H4 (cell line): ENCODE measurements at places on chromosomes 12 and 14. TPM values are rescaled to one million over a fixed set of nuclear protein-coding genes. Genes with fewer than 3 reads are reported as not detected.
A peak's percentile ranks its signal among the peaks of the same experiment; 100 is the strongest.

GRCh38 chr12:3493043-3493858, 2.2 kb downstream of the PRMT8 start:
- no peak for DNase-seq

GRCh38 chr12:108594-108993, 42.0 kb downstream of the IQSEC3 start:
- DNase-seq = no peak

- no peak for DNase-seq
Observed at GRCh38 chr14:38210587-38211216, 3.0 kb downstream of the SSTR1 start.

GRCh38 chr12:28374556-28374955, 184.3 kb downstream of the CCDC91 start:
- DNase-seq = no peak

DNA sequence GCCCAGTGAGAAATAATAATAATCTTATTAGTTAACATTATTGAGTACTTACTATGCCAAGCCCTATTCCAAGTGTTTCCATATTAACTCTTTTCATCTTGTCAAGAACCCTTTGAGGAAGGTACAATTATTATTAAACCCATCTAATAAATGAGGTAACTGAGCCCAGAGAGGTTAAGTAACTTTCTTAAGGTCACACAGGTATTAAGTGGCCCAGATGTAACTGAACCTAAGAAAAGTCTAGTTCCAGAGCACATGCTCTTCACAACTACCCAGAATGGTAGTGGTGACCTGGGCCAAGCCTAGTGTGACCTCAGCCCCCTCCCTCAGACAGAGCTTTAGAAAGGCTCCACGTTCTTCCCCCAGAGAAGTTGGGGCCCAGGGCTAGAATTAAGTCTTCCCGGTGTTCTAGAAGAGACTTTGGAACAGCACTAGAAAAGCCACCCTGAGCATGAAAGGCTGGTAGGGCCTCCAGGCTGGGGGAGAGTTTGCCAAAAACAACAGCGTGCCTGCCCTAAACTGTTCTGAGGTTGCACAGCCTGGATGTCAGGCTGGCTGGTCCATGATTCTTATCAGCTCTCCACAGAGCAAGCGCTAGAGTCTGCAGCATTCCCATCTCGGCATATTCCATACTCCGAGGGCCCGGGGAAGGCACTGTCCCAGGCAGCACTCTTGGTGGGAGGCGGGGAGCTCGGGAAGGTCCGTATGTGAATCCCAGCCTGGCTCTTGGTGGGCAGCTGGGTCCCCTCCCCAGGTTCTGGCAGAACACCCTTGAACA, 41.3 kb upstream of the CTDSP2 start:
- peak; percentile 71 for DNase-seq

DNA sequence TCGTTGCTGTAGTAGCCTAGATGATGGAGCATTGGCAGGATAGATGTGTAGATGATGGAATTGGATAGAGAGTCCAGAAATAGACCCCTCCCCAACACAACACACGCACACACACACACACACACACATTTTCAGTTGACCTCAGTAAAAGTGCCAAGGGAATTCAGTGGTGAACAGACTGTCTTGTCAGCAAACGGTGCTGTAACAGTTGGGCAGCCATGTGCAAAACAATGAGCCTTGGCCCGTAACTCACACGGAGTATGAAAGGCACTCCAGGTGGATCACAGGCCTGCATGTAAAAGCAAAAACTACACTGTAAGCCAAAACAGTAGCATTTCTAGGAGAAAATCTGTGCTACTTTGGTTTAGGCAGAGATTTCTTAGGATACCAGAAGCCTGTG, 87.8 kb downstream of the DDX51 start:
- DNase-seq = no peak

GRCh38 chr12:93916402-93916801, 232.0 kb upstream of the PLXNC1 start:
- DNase-seq = no peak

DNA sequence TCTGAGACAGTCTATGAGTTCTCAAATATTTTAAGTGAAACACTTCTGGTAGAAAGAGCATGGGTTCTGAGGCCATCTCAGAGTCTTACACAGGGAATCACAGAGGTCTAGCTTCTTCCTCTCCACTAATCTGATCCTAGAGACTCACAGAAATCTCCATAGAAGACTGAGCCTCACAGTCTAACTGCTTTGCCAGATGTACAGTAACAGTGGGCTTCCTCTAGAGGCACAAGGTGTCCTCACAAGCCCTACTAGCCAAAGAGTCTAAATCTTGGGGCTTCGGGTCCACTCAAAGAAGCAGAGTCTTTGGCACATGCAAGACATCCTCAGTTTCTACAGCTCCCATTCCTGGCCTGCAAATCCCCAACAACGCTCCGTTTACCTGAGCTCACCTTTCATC, 14.1 kb downstream of the OR6J1 start:
- no peak for DNase-seq

DNA sequence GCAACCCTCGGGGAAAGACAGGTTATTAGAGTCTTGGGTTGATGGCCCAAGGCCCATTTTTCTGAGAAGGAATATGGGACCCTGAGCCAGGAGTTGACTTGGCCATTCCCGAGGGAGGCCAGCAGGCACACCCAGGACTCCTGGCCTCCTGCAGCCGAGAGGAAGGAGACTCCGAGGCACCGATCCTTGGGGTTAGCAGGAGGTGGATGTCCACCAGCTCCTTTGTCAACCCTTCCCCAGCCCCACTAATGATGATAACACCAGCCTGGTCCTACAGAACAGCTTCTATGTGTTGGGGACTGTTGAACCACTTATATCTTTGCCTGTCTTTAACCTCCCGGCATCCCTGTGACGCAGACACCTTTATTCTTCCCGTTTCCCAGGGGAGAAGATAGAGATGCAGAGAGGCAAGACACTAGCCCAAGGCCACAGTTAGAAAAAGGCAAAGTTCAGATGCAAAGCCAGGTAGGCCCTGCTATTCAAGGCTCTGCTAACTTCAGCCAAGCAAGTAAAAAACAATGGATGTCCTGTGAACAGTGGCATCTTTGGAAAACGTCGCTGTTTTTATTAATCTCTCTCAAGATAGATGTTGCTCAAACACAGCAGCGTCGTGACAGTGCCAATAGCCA, 767.3 kb upstream of the TBX3 start:
- DNase-seq = no peak

DNA sequence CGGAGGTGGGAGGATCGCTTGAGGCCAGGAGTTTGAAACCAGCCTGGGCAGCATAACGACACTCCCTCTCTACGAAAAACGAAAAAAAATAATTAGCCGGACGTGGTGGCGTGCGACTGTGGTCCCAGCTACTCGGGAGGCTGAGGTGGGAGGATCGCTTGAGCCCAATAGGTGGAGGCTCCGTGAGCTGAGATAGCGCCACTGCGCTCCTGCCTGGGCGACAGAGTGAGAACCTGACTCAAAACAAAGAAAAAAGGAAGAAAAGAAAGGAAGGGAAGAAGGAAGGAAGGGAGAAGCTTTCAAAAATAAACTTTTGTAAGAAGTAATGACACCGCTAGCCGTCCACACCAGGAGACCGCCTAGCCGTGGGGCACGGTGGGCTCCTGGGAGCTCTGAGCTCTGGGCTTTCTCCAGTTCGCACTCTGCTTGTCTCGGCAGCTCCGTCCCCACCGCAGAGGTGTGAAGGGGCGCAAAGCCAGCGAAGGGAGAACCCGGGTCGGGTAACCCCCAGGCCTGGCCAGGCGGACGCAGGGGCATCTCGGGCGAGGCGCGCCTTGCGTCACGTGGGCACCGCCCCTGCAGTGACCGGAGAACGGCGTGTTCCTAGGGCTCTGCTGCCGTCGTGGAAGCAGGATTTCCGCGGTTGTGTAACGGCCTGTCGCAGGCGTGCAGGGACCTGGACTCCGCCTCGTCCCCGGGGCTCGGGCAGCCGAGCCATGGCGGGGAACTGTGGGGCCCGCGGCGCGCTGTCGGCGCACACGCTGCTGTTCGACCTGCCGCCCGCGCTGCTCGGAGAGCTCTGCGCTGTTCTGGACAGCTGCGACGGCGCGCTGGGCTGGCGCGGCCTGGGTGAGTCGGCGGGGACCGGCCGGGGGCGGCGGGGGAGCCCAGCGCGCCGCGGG, at the start of gene IRAK3:
TSS of gene IRAK3 (plus strand) at position 631 of the 902 bp plus-strand sequence. CDS start at position 717, 86 bp downstream.
- no peak for DNase-seq

GRCh38 chr12:22477166-22477893, 67.0 kb downstream of the C2CD5 start:
- DNase-seq = no peak

- DNase-seq = no peak
Observed at GRCh38 chr12:97259098-97259497, 203.5 kb upstream of the RMST start.

GRCh38 chr14:63510538-63510937, 32.6 kb downstream of the PPP2R5E start:
- peak; percentile 69 for DNase-seq

- peak; percentile 31 for DNase-seq
Observed at GRCh38 chr14:66359500-66359899, 126.7 kb upstream of the CCDC196 start.

- peak; percentile 31 for DNase-seq
Observed at GRCh38 chr14:59251811-59252771, 63.6 kb downstream of the DAAM1 start.

DNA sequence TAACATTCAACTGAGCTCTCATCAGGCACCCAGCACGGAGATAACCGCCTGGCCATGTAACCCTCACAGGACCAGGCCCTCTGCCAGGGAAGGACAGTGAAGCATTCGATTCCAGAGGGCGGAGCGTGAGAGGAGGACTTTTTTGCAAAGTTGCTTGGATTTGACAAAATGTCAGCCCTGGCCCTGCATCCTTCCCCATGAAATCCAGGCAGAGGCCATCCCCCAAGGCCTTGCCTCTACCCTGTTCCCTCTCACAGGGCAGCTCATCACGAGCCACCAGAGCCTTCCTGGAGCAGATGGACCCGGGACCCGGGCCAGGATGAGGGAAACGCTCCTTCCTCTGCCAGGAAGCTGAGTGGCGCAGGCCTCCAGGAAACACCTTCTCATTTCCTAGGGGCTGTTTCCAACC, 17.0 kb downstream of the CAMKK2 start:
- DNase-seq = no peak

GRCh38 chr12:57258977-57259970, 8.3 kb upstream of the STAC3 start:
- no peak for DNase-seq

The SELPLG gene
- total RNA-seq = 2.8 and 3.4 TPM in 2 replicates

The FERMT2 gene
- 47.1 and 53.5 TPM in 2 replicates for total RNA-seq

The ZBTB39 gene
- 3.4 and 3.8 TPM in 2 replicates for total RNA-seq

The TMPRSS12 gene
- not detected in 2 replicates for total RNA-seq

The JDP2 gene
- total RNA-seq = 17.6 and 31.9 TPM in 2 replicates

The TMTC1 gene
- 9.3 and 14.0 TPM in 2 replicates for total RNA-seq
